ENCODE measurements at places on chromosomes 13 and 19. TPM values are rescaled to one million over a fixed set of nuclear protein-coding genes. Genes with fewer than 3 reads are reported as not detected.

DNA sequence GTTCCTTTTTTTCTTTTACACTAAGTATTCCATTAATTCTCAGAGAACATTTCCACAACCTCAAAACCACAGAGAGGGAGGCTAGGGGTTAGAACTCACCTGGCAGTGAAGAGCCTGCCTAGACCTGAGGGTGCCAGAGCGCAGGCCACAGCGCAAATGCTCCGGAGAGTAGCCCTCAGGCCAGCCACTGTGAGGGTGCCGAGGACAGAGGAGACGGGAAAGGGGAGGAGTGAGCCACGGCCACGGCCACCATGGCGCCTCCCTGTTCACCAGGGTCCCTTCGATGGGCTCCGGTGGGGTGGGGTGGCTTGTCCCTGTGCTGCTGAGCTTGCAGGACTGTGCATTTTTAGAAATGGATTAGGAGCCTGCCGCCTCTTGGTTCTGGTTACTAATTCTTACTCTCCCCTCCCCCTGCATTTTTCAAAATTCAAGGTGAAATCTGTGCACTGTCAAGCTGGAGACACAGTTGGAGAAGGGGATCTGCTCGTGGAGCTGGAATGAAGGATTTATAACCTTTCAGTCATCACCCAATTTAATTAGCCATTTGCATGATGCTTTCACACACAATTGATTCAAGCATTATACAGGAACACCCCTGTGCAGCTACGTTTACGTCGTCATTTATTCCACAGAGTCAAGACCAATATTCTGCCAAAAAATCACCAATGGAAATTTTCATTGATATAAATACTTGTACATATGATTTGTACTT, 58.8 kb downstream of the GGACT start:
- no peak for DNase-seq
- peaks cover 18% of the 10 kb centered on the region for H3K36me3 ChIP-seq
- no peak overlapping the region for H3K27ac ChIP-seq
- H3K4me1 ChIP-seq, result no peaks in the 10 kb centered on the region
- H3K27me3 ChIP-seq, result no peaks in the 10 kb centered on the region
- no peak overlapping the region for H3K4me3 ChIP-seq

- H3K36me3 ChIP-seq, result no peaks in the 10 kb centered on the region
- DNase-seq, result no peak
- H3K27ac ChIP-seq, result no peak overlapping the region
- no peak overlapping the region for H3K4me3 ChIP-seq
- H3K4me1 ChIP-seq, result peaks cover 11% of the 10 kb centered on the region
Measured at GRCh38 chr13:92830821-92831220, 395.8 kb upstream of the GPC6 start.

SYNGR4 gene
- total RNA-seq, result not detected

CEACAM7 gene
- total RNA-seq, result not detected

FBN3 gene
- total RNA-seq, result not detected

NLRP11 gene
- not detected for total RNA-seq

C19orf81 gene
- total RNA-seq, result not detected

DNA sequence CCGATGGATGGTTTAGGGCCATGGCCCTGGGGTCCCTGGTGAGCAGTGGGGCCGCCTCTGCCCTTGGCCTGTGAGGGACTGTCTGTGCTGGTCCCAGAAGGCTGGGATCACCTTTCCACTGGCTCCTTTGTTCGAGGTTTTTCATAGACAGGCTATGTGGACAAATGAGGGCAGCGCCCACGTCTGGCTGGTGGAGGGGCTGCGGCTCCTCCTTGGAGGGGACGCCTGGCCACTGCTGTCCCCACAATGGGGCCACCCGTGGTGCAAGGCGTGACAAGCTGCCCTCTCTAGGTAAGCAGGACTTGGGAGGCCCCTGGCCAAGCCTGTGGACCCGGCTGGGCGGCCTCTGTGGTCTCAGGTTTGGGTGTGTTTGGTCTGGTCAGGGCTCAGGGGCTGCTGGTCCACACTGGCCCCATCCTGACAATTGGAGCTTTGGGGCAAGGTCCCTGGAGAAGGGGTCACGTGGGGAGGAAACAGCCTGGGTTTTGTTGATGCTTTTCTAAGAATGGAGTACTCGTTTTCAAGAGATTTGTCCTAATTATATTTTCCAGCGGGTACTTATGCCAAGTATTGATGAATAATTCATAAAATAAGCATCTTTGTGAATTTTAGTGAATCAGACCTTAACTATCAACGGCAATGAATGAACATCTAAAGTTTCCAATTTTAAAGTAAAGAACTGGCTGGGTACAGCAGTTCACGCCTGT, 33.3 kb downstream of the MCF2L start:
- no peaks in the 10 kb centered on the region for H3K4me1 ChIP-seq
- DNase-seq, result no peak

DNA sequence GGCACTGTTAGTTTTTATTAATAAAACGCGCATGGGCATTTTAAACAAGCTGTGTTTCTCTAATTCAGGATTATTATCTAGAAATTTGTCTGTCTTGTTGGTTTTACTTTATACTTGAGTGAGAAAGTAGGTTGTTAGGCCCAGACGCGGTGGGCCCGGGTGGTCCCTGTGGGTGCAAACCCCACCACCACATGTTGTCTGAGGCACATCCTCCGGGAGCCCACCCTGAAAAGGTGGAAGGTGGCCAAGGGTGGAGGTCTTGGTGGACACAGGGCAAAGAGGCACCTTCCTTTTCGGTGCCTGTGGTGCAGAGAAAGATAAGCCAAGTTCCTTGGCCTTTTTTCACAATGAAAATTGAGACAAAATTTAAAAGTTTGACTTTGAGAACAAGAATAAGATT, 16.6 kb downstream of the ATP4B start:
- H3K4me1 ChIP-seq, result no peaks in the 10 kb centered on the region
- peaks cover 58% of the 10 kb centered on the region for H3K36me3 ChIP-seq
- no peak overlapping the region for H3K4me3 ChIP-seq
- no peak for DNase-seq

DNA sequence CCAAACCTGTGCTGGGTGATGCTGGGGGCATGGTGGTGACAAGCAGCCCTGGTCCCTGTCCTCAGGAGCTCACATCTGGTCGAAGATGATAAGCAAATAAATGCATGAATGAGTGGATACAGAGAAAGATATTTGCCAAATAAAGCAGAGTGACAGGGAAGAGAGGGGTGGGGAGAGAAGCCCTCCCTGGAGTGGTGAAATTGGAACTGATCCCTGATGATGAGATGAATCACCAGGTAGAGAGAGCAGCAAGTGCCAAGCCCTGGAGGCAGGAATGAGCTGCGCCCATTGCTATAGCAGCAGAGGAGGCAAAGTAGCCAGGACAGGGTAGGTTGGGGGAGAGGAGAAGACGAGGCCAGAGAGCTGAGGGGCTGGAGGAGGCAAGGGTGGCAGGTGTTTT, 13.7 kb downstream of the FXYD5 start:
- H3K27me3 ChIP-seq, result no peaks in the 10 kb centered on the region
- peaks cover 23% of the 10 kb centered on the region for H3K36me3 ChIP-seq
- H3K4me1 ChIP-seq, result peaks cover 24% of the 10 kb centered on the region

- no peaks in the 10 kb centered on the region for H3K36me3 ChIP-seq
- H3K4me1 ChIP-seq, result no peaks in the 10 kb centered on the region
- H3K27me3 ChIP-seq, result no peaks in the 10 kb centered on the region
- no peak overlapping the region for H3K27ac ChIP-seq
- DNase-seq, result no peak
Measured at GRCh38 chr13:65892859-65893258, 1337.3 kb downstream of the PCDH9 start.

DNA sequence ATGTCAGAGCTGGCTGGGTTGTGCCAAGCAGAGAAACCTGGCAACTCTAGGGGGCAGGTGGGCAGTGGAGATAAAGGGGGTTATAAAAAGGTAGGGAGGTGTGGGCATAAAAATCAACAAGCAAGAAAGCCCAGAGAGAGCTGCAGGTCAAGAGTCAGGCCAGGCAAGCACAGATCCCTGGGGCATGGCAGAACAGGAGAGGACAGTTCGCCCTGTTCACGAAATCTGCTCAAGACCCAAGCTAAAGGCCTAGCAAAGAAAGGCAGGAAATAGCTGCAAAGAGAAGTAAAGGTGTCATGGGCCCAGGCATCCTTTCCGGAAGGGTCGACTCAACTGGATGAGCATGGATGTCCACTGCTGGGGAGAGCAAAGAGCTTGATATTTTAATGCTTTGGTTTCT, 3.4 kb downstream of the MBNL2 start:
- peaks cover 44% of the 10 kb centered on the region for H3K4me1 ChIP-seq
- DNase-seq, result no peak
- peak overlapping the region; percentile 94 for H3K27ac ChIP-seq
- peaks cover 7% of the 10 kb centered on the region for H3K36me3 ChIP-seq
- H3K4me3 ChIP-seq, result peak overlapping the region; percentile 91
- no peaks in the 10 kb centered on the region for H3K27me3 ChIP-seq

DNA sequence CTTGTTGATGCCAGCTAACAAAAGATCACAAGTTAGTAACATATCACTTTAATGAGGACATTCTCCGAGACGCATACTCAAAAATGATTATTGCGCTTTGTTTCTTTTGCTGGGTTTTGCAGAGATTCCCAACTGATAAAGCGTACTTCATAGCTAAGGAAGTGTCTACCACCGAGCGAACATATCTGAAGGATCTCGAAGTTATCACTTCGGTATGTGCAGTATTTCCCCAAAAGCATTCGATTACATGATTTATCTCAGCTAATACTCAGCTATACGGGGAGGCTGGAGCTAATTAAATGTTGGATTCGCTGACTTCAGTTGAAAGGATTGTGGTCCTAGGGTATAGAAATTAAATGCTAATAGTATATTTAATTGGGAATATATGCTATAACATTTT, 166.3 kb downstream of the STK24 start:
- no peaks in the 10 kb centered on the region for H3K4me1 ChIP-seq
- no peak overlapping the region for H3K4me3 ChIP-seq
- DNase-seq, result no peak
- H3K27me3 ChIP-seq, result no peaks in the 10 kb centered on the region
- H3K27ac ChIP-seq, result no peak overlapping the region

GRCh38 chr19:11377756-11378155, 3.3 kb downstream of the SWSAP1 start:
- peak overlapping the region; percentile 58 for H3K4me3 ChIP-seq
- H3K36me3 ChIP-seq, result no peaks in the 10 kb centered on the region
- no peaks in the 10 kb centered on the region for H3K27me3 ChIP-seq
- H3K4me1 ChIP-seq, result peaks cover 35% of the 10 kb centered on the region
- peak overlapping the region; percentile 69 for H3K27ac ChIP-seq

- peaks cover 20% of the 10 kb centered on the region for H3K27me3 ChIP-seq
- DNase-seq, result no peak
- H3K4me3 ChIP-seq, result no peak overlapping the region
Measured at GRCh38 chr13:78881751-78882150, 222.8 kb upstream of the OBI1 start.

DNA sequence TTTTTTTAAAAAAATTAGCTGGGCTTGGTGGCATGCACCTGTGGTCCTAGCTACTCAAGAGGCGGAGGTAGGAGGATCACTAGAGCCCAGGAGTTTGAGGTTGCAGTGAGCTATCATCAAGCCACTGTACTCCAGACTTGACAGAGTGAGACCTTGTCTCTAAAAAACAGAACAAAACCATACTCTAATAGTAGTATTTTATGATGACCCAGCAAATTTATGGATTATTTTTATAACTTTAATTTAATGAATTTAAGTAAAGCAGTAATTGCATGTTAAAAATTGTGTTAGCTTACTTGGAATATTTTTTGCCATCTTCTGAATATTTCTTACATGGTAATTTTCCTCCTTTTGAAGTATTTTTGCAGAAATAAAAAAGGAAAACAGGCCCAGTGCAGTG, 48.3 kb downstream of the ZIC2 start:
- H3K27me3 ChIP-seq, result no peaks in the 10 kb centered on the region
- no peak overlapping the region for H3K27ac ChIP-seq
- no peaks in the 10 kb centered on the region for H3K36me3 ChIP-seq
- no peak for DNase-seq
- no peak overlapping the region for H3K4me3 ChIP-seq

GRCh38 chr19:3142292-3142670, 6.4 kb downstream of the GNA15 start:
- H3K4me3 ChIP-seq, result peak overlapping the region; percentile 63
- no peaks in the 10 kb centered on the region for H3K27me3 ChIP-seq
- H3K36me3 ChIP-seq, result peaks cover 15% of the 10 kb centered on the region
- peak; percentile 93 for DNase-seq
- H3K4me1 ChIP-seq, result peaks cover 21% of the 10 kb centered on the region

DNA sequence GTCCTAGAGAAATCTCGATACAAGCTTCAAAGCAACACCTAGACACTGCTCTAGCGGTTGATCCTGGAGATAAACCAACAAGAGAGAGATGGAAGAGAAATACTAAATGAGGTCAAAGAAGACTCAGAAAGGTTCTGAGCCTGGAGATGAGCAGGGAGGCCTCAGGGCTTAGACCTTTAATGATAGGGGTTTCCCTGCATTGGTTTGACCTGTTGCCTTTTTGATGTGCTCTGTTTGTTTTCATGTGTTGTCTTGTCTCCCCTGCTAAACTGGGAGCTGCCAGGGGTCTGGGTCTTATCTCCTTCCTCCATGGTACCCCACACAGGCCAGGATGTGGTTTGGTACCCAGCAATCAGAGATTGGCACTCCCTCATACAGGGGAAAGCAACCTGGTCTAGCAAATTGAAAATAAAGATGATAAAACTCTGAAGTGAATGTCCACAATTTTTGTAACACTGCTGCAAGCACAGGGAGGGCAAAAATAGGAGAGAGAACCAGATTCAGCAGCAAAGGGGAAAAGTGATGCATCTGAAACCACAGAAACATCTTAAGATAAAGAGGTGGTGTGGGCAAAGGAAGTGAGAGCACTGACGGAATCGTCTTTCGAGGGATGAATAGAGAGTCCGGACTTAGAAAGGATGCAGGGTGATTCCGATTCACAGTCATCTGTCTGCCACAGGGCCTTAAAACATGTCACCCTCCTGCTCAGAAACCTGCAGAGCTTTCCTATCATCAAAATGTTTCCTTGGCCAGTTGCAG, 3.5 kb downstream of the FFAR2 start:
- no peak for DNase-seq
- H3K36me3 ChIP-seq, result no peaks in the 10 kb centered on the region
- H3K4me1 ChIP-seq, result no peaks in the 10 kb centered on the region

CCL25 gene
- not detected for total RNA-seq

ADM5 gene
- total RNA-seq, result 1.8 TPM

DNA sequence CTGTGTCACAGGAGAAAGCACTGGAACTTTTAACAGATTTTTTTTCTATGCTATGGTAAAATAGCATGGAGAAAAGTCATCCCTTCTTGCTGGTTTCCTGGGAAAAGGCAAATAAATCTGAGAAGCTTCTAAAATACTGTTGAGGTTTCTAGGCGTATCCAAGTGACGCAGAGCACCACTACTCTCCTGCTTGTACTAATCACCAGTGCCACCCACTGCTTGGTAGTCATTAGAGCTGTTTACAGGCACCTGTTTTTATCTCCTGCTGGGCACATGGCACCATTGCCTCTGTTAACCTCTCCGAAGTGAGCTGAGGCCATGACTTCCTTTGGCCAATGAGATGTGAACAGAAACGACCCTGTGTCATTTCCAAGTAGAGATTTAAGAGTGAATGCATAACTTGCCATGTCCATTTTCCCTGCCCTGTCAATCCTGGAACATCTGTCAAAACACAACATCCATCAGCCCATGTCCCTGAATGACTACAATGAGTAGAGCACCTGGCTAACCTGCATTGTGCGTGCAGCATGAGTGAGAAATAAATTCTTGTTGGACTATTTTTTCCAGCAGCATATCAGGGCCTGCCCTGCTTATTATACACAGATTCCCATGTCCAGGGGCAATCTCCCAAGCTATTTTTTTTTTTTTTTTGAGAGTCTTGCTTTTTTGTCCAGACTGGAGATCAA, 17.3 kb upstream of the OXGR1 start:
- no peak overlapping the region for H3K27ac ChIP-seq
- H3K4me3 ChIP-seq, result no peak overlapping the region
- DNase-seq, result no peak

CEACAM19 gene
- 25.6 TPM for total RNA-seq

KLK13 gene
- not detected for total RNA-seq
